NCI-H2081 treated with DMSO at 0.1 percent for 48 hours (cell line): ENCODE measurements at places on chromosomes 4 and X.

GRCh38 chrX:13747836-13748235 is 13.3 kb downstream of the OFD1 start:
- no peak for DNase-seq

DNA sequence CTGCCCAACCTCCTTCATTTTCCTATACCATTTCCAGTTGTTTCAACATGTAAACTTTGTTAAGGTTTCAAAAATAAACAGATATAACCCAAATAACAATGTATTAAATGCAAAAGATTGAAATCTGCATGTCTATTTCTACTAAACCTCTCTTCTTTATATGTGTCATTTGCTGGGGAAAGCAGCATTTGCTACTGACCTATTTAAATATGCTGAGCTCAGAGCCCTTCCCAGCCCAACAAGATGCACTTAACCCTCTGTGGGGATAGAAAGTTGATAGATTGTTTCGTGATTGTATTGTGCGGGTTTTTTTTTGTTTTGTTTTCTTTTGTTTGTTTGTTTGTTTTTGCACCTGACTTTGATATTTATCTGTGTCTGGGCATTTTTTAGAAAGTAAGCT is 139.5 kb downstream of the UCHL1 start:
- DNase-seq = no peak

GRCh38 chr4:73392936-73393335 is 11.2 kb upstream of the ALB start:
- DNase-seq = no peak

DNA sequence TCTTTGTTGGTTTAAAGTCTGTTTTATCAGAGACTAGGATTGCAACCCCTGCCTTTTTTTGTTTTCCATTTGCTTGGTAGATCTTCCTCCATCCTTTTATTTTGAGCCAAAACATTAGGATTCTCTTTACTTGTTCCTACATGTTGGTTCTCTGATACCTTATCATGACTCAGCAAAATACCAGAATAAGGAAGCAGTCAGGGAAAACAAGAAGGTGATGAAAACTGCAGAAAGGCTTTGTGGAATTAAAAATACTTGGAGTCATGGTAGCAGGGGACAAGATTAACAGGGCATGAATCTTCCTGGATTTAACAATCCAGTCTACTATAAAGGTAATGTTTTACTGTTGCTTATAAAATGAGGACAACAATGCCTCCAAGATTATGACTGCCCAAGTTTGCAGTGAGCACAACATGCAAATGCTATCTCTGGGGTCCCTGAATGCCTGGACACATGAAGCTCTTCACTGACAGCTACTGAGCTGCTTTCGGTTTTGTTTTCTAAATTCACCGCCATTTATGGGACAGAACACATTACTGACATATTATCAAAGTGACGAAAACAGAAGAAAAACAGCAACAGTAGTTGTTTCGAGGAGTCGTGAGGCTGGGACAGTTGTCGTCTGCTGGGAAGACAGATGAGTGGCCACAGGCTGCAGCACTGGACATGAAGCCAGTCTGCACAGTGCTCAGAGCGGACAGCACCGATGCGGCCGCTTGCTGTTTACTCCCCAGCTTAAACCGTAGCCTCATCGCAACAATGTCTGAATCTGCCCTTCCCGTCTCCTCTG is 174.5 kb upstream of the DKK2 start:
- DNase-seq = no peak

DNA sequence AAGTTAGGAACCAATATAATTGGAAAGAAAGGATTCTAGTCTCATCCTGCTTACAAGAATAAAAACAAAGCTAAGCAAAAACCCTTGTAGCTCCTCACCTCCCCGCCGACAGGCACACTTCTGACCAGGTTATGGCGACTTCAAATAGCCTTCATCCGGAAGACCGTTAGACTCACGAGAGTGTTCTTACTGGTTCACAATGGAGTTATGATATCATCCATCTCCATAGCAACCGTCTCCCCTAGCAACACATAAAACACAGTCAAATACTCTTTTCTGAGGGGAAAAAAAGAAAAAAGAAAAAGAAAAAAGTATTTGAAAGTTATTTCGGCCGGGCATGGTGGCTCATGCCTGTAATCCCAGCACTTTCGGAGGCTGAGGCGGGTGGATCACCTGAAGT is at the start of gene IL13RA2:
TSS of gene IL13RA2 (minus strand) at position 162 of the 400 bp plus-strand sequence. CDS start 347 bp downstream, outside the sequence.
- no peak for DNase-seq

DNA sequence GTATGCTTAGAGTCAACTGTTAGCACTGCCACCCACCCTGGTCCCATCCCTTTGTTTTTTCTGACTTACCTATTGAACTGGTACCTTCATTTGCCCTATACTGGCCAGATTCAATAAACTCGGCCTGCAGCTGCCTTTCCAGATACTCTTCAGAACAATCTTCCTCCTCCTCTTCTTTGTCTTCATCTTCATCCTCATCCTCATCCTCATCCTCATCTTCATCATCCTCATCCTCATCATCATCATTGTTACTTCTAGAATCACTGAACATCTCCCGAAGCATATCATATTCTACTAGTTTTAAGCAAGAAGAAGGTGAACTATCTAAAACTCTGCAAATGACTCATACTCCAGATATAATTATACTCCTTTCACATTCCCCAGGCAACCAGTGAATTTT is 14.9 kb downstream of the TAF7L start:
- DNase-seq = no peak

- no peak for DNase-seq
Observed at GRCh38 chr4:24137671-24138601, 248.1 kb upstream of the PPARGC1A start.

DNA sequence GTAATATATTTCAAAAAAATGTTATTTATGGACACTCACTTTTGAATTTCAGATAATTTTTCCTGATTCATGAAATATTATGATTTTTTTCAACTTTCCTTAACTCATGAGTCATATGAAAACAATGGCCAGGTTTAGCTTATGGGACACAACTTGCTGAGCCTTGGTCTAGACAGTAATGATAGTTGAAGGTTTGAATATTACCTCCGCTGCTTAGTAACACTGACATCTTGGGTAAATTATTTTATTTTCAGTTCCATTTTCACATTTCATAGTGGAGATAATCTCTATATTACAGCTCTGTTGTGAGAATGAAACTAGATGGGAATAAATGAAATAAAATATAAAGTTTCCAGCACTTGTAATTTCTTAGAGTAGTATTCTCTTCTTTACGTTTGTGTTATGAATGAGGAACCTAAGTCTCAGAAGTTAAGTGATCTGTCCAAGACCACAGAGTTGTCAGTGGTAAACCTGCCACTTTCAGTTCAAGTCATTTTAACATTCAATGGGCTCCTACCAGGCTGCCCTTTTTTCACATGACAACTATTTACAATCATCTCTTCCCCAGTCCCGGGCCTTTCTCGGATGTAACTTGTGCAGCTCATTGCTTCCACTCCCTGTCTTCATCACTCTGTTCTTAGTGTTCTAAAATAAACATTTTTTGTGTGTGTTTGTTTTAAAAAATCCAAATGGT is 46.8 kb upstream of the GC start:
- DNase-seq = no peak

DNA sequence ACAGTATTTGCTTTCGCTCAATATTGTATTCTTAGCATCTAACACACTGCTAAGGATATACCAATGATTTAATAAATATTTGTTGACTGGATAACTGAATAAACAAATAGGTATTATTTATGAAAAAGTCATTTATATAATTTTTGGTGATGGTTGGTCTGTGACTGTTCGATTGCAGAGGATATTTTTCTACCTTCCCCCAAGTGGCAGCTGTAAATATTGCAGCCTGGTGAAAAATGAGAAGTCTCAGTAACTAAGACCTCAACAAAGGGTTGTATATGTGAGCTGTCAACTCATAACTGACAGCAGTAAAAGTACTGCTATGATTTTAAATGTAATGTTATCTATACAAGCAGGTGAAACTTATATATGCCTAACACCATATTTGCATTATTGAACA is 36.0 kb downstream of the HTR2C start:
- no peak for DNase-seq

DNA sequence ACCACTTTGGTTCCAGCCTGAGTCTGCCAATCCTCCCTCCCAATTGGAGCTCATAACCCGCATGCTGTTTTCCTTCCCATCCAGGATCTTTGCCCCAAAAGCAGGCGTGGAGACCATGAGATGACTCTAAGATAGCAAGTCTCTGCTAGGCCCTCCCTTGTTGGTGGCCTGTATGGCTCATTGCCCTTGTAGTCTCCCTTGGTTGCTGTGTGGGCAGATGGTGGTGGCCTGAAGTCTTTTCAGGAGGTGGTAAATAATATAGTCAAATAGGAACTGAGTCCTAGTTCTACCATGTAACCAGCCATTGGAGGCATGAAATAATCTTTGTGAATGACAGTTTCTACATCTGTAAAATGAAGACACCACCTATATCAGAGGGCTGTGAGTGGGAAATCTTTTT is 1.2 kb downstream of the ATP6AP1 start:
- DNase-seq = no peak

- DNase-seq = no peak
Observed at GRCh38 chr4:114373508-114373907, 225.1 kb upstream of the UGT8 start.

GRCh38 chr4:189278597-189279165 is 662.0 kb upstream of the FRG1 start:
- DNase-seq = no peak

DNA sequence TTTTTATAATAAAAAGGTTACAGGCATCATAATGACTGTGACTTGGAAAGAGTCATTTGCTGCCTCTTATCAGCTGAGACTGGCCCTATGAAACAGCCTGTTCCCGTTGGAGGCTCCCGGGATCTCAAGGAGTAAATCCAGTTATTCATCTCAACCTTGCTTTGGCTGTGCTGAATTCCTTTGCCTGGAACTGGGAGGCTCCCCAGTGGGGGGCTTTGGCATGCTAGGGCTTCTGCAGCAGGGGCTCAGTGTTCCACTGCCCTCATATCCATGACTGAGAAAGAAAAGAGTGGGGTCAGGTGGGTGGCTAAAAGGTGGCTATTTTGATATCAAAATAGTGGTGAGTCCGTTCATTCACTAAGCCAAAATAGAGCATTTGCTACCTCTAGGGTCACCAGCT is 71.2 kb downstream of the TRPC5 start:
- DNase-seq = no peak

- DNase-seq = no peak
Observed at GRCh38 chr4:138348055-138348454, 105.9 kb upstream of the SLC7A11 start.

DNA sequence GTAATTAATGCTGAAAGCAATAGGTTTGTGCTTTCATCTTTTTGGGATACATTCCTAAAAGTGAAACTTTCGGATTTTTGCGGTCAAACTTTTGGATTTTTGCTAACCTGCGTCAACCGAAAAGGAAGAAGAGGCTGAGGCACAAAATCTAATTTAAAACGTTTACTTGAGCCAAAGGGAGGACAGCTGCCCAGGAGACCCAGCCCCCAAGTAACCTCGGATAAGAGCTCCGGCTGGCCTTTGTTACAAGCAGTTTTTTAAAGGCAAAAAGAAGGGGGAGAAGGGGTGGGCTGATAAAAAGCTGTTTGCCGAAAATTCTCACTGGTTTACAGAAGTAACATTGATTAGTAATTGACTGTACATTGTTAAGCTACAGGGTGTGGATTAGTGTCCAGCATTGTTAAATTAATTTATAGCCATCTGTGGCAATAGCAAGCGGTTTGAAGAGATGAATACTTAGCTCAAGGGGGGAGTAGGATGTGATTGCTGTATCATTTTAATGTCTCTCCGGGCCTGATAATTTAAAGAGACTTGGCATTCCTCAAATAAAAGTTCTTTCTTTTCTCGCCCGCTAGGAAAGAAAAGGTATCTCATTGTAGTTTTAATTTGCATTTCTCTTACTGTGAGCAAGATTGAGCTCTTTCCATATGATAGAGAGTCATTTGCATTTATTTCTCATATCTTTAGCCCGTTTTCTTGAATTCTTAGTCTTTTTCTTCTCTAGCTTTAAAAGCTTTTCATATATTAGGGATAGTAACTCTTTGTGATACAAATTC is 59.1 kb upstream of the USP9X start:
- no peak for DNase-seq

GRCh38 chr4:56611501-56611900 is 69.6 kb downstream of the HOPX start:
- DNase-seq = no peak

DNA sequence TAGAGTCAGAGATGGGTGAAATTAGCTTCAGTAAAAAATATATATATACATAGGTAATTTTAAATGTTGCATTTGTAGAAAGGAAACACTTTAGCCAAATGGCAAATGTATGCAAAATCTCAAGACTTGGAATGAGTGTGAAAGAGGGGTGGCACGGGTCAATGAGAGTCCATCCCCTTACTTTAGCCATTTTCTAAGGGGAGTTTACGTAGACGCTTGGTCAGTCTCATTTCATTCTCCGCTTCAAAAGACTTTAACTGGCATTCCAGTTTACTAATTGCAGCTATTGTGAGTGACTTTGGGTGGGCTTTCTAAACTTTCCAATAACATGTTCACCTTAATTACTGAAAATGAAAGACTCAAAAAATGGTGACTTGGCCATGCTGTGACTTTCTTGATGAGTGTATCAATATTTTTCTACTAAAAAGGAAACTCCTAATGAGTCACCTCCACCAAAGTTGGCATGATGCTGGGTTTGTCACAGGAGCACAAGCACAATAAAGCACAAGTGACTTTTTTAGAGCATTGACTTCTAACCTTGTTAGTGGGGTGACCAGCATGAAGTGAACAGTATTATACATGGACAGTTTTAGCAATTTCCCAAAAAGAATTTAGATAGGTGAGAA is 356.0 kb upstream of the RASGEF1B start:
- no peak for DNase-seq

GRCh38 chrX:57044245-57044644 is 48.9 kb upstream of the SPIN3 start:
- DNase-seq = no peak

GRCh38 chr4:164591666-164592065 is 162.3 kb upstream of the SMIM31 start:
- no peak for DNase-seq

DNA sequence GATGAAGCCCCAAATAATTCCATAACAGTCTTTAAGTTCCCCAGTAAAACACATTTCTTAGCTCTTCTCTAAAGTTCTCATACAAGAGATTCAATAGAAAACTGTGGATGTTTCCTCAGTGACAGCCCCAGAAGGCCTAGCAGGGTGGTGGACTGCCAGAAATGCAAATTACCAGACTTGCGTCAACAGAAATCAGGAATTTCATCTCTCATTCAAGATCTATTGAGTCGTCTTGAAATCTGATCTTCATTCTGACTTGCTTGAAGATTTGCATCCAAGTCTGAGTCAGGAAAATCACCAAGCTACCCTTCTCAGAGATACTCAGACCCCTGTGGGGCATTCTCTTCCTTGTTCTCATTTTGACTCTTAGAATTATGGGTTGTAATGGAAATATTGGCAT is 68.9 kb upstream of the NDP start:
- DNase-seq = no peak

- no peak for DNase-seq
Observed at GRCh38 chrX:129593137-129593536, 53.1 kb downstream of the OCRL start.

DNA sequence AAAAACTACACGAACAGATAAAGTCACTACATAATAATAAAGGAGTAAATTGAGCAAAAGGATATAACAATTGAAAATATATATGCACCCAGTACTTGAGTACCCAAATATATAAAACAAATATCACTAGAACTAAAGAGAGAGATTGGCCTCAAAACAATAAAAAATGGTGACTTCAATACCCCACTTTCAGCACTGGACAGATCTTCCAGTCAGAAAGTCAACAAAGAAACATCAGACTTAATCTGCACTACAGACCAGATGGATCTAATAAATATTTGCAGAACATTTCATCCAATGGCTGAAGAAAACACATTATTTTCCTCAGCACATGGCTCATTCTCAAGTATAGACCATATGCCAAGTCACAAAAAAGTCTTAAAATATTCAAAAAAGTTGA is 503.6 kb downstream of the NAP1L3 start:
- no peak for DNase-seq

GRCh38 chrX:31551913-31552312 is 480.1 kb upstream of the FTHL17 start:
- DNase-seq = no peak
